Right lung (tissue), 10 donors: ENCODE measurements at places on chromosomes 2 and 18. TPM values are rescaled to one million over a fixed set of nuclear protein-coding genes. Genes with fewer than 3 reads are reported as not detected.

The PTH2R gene
- polyA plus RNA-seq = not detected

The MYL12B gene
- 406 TPM for polyA plus RNA-seq

The RFTN2 gene
- polyA plus RNA-seq = 19.0 TPM

The CDKL4 gene
- polyA plus RNA-seq = 1.1 TPM

The SCN3A gene
- polyA plus RNA-seq = 1.0 TPM

The IHH gene
- 2.1 TPM for polyA plus RNA-seq

The HTR2B gene
- 0.17 TPM for polyA plus RNA-seq

The LIPG gene
- 22.9 TPM for polyA plus RNA-seq

The SPR gene
- polyA plus RNA-seq = 6.3 TPM

The PARD6G gene
- polyA plus RNA-seq = 18.6 TPM

The SERPINB7 gene
- polyA plus RNA-seq = not detected

The MREG gene
- polyA plus RNA-seq = 17.7 TPM

The BMP10 gene
- polyA plus RNA-seq = not detected

The IL1RL1 gene
- 0.17 TPM for polyA plus RNA-seq

The CFC1 gene
- polyA plus RNA-seq = 11.2 TPM

The GREB1L gene
- 0.50 TPM for polyA plus RNA-seq

DNA sequence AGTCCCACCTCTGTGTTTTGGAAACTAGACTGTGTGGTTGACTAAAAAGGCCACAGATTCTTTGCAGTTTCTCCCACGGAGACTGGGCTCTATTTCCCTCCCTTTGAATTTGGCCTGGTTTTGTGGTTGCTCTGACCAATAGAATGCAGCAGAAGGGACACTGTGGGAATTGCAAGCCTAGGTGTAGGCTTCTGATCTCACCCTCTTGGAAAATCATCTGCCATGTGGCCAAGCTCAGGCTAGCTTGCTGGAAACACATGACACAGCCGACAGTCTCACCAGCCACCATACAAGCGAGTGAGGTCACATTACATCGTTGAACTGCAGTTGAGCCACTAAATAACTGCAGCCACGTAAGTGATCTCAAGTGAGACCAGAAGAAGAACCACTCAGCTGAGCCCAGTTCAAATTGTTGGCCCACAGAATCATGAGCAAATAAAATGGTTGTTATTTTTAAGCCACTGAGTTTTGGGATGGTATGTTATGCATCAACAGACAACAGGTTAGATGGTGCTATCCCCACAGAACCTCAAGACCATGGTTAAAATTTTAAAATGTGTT is 319.1 kb upstream of the MEX3C start:
- DNase-seq = no peak

DNA sequence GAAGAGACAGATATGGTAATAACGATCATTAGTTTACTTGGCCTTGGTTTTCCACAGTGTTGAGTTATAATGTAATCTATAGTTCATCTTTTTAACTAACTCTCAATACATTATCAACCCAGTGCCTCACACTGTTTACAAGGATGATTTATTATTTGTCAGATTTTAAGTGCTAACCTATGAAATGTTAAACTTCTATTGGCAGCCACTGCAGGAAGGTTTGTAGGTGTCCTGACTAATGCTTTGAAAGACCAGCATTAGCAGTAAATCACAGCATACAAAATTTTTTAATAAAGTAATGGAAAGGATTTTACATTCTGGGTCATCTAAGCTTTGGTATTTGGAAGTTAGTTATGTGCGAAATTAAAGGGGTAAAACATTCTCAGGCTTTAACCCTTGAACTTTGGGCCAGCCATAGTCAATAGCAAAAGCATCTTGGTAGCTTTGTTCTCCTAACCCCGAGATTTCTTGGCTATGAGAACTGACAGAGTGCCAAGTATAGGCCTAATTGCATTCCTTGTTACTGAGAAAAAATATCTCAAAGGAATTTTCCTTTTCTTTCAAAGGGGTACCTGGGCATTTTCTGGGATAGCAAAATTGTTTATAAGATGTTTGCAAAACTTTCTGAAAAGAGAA is 30.6 kb downstream of the SPATS2L start:
- DNase-seq = no peak

DNA sequence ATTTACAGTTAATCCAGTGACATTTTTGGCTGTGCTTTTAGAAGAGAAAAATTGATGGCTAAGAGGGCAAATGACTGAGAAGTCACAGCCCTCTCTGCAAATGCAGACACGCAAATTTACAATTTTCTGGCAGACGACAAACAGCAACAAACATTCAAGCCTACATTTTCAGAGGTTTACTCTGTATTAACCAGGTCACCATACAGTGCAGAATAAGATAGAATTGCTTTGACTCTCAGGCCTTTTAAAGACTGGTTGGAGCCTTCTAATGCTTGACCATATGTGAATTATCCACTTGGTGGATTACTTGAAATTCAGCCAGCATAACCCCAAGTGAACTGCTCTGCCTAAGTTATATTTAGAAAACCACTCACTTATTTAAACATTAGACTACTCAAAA is 280.9 kb upstream of the STON1 start:
- DNase-seq = peak; percentile 72

GRCh38 chr2:34474646-34475045 is 875.5 kb upstream of the FAM98A start:
- no peak for DNase-seq

DNA sequence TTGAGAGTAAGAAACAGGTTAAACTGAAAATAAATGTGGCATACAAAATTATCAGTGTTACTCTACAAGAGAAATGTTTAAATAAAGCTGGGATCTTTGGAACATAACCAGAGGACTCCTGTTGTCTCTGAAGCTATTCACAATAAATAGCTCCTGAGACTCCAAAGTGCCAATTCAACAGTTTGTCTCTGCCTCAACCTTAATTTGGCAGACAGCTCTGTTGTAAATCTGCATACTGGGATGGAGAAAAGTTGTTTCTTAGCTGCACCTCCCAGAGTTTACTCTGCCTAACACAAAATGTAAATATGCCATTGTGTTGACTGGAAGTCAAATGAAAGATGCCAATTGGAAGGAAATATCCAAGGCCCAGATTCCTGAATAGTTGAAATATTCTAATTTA is 238.5 kb upstream of the EPHA4 start:
- DNase-seq = no peak

DNA sequence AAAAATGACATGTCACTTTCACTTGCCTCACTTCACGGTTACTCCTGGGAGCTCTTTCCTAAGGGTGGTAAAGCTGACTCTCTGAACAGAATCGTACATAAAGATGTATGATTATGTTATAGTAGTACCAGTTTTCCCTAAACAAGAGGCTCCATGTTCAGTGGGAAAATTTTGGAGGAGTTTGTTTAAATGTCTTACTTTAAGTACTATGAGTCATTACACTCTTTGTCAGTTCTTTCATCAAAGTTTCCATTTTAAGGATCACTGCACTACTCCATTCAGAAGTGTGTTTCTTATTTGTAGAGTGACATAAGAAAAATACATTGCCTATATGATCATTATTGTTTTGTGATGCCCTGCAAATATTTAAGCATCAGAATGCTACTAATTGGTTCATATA is 121.1 kb upstream of the FIGN start:
- no peak for DNase-seq

GRCh38 chr18:41058351-41059125 is 896.5 kb upstream of the PIK3C3 start:
- no peak for DNase-seq

- DNase-seq = no peak
Measured at GRCh38 chr2:88709181-88709631, 17.7 kb downstream of the RPIA start.

DNA sequence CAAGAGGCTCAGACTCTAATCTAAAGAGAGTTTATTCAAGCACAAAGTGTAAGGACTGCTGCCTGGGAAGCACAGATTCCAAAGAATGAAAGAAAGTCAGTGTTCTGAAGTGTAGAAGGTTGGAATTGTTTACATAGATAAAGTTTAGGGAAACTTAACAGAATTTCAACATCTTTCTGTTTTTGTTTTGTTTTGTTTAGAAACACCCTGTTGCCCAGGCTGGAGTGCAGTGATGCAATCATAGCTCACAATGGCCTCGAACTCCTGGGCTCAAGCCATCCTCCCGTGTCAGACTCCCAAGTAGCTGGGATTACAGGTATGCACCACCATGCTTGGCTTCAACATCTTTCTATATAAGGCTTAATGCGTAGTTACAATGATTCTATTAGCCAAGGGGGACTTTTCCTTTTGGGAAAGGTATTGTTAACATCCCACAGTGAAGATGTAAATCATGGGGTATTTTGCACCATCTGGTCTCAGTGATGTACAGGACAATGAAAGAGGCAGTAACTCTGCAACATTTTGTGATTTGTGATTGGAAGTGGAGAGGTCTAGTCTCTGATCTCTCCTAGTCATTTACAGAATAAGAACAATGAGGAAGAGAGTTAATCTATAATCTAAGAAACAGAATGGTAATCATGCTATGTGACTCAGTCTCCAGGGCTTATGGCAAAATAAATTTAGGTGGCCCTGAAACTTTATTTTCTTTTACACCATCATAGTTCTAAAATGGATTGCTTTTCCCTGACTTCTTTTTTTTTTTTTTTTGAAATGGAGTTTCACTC is 45.6 kb upstream of the MSH6 start:
- DNase-seq = no peak

GRCh38 chr2:145260081-145260480 is 740.2 kb upstream of the ZEB2 start:
- DNase-seq = no peak

DNA sequence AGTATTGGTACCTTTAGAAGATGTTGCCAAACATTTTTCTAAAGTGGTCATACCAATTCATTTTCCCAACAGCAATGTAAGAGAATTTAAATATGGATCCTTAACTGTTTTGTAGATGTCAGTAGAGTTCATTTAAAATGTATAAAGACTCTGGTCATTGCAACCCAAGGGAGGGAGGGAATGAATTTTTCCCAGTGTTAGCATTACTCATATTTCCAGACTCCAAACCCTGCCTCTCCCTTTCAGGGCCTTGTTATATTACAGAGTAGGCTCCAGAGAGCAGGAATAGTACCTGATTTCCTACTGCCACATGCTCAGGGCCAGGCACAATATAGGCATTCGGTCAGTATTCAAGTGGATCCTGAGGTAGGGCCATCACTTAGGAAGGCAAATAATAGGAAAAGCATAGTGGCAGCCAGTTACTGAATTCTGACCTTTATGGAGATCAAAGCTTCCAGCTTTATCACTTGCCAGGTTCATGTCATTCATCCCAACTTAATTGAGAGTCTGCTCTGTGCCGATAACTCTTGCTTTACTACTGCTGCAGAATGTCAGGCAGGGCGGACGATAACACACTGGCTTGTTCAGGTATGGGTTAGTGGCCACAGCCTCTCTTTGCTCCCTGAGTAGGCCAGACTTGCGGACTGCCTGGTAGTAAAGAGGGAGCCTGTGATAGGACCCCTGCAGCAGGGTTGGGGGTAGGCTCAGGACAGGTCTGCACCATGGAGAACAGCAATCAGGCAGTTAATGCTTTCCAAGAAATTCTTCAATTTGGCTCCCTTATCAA is 75.3 kb downstream of the OSBPL6 start:
- DNase-seq = no peak

GRCh38 chr2:21836719-21837118 is 713.0 kb downstream of the TDRD15 start:
- DNase-seq = no peak

DNA sequence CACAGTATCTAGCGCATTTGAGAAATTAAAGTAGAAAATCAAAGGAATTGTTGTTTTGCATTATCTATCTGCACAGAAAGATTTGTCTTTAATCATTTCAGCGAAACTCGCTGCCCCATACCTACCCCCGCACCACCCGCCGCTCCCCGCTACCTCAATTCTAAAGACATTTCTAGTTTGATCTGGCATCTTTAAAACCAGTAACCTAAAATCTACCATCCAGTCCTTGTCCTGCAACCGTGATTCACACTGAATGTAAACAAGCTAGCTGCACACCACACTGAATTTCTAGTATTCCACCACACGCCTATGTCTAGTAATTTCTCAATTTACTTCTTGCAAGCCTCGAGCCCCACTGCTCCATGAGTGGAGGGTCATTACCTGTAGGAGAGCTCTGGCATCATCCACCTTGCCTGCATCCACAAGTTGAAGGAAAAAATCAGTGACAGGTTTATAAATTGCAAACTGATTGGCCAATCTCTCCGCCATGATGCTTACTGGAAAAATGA is 60.1 kb downstream of the ABCG8 start:
- no peak for DNase-seq

DNA sequence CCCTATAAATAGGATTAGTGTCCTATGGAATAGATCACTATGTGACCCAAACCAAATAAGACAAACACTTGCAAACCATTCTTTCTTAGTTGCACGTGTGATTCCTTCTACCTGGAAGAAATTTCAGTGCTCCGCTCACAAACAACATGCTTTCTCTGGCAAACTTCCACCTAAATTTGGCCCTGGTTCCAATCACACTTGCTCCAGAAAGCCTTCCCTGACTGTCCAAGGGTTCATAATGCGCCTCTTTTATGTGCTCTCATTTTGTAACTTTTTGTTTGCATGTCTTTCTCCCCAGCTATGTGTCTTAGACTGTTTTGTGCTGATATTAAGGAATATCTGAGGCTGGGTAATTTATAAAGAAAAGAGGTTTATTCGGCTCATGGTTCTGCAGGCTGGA is 69.8 kb downstream of the GRB14 start:
- DNase-seq = no peak

- no peak for DNase-seq
Measured at GRCh38 chr2:238701341-238702206, 146.3 kb upstream of the TWIST2 start.

GRCh38 chr2:241274127-241274526 is 41.3 kb downstream of the HDLBP start:
- DNase-seq = no peak

- DNase-seq = no peak
Measured at GRCh38 chr2:70356941-70357683, 55.2 kb upstream of the FAM136A start.

DNA sequence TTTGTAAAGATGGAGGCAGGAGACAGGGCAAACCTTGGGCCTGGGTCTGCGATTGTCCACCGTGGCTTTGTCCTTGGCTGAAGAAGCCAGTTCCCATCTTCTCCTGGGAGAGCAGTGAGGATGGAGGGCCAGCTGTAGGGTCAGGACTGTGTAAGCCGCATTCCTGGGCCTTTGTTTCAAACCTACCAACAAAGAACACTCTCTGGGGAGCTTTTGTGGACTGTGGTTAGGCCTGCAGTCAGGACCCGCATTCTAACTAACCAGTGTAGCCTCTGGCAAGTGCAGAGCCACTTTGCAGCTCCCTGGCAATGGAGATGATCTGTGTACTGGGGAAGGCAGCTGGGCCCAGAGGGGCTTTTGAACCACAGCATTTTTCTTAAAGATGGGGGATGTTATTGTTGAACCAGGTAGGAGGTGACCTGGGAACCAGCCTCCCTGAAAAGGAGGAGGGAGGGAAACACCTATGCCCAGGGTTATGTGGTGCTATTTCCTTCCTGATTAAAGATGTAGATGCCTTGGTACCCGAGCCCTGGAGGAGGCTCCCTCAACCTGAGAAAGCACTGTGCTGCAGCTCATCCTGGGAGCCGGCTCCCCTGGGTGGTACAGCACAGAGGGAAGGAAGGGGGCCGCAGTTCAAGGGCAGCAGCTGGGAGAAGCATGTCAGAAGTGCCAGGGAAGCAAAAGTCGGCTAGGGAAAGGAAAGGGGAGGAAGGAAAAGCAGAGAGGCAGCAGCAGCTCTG is 12.7 kb upstream of the SMAD4 start:
- DNase-seq = no peak

GRCh38 chr18:58264840-58265239 is 220.8 kb downstream of the NEDD4L start:
- DNase-seq = no peak

GRCh38 chr2:8086796-8087479 is 594.9 kb upstream of the ID2 start:
- no peak for DNase-seq

- DNase-seq = no peak
Measured at GRCh38 chr2:54772110-54772509, 48.6 kb downstream of the EML6 start.

GRCh38 chr2:85838641-85839040 is 50.1 kb downstream of the ST3GAL5 start:
- DNase-seq = no peak
